Activated naive CD4-positive, alpha-beta T cell treated with anti-CD3 and anti-CD28 coated beads for 36 hours (primary cell): ENCODE measurements at places on chromosomes 3 and 15.

DNA sequence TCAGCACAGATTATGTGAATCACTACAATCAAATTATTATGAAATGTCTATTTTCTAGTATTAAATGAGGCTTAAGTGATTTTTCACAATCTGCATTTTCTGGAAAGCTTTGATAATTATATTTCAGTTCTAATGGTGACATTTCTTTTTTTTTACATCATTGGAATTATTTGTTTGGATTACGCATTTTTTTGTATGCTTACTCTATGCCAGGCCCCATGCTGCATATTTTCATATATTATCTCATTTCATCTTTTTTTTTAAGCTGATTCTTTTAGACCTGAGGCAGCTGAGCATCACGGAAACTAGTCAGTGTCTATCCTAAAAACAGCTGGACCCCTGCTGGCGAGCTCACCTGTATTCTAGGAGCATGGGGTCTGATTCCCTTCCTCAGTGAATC lies 31.1 kb downstream of the SLCO3A1 start:
- no peak for DNase-seq

- no peak for DNase-seq
These were observed 97.1 kb downstream of the CD47 start for GRCh38 chr3:107993771-107994170.

DNA sequence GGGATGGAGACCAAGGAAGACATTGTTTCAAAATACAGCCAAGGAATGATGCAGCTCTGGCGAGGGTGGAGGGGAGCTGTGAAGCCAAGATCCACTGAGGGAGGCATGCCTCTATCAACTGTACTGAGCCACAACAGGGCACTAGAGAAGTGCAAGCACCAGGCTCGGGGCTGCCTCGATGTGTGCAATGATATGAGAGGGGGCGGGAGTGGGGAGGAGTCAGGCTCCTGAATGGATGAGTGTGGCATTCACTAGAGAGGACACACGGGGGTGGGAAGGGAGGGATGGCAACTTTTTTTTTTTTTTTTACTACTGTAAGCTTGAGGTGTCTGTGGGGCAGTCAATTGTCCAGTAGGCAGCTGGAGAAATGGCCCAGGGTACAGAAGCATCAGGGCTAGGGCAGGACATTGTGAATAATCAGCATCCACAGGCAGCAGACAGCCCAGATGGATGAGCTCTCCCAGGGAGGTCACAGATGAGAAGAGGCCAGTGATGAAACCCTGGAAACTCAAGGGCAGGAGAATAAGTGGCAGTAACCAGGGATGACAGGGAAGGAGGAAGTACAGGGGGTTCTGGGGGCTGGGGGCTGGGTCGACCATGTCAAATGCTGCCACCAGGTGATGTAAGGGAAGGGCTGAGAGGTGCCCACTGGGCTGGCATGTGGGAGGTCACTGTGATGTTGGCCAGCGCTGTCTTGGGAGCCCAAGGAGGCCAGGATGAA lies 5.9 kb downstream of the STOML1 start:
- no peak for DNase-seq

- no peak for DNase-seq
These were observed 337.5 kb upstream of the LMCD1 start for GRCh38 chr3:8164145-8164544.

DNA sequence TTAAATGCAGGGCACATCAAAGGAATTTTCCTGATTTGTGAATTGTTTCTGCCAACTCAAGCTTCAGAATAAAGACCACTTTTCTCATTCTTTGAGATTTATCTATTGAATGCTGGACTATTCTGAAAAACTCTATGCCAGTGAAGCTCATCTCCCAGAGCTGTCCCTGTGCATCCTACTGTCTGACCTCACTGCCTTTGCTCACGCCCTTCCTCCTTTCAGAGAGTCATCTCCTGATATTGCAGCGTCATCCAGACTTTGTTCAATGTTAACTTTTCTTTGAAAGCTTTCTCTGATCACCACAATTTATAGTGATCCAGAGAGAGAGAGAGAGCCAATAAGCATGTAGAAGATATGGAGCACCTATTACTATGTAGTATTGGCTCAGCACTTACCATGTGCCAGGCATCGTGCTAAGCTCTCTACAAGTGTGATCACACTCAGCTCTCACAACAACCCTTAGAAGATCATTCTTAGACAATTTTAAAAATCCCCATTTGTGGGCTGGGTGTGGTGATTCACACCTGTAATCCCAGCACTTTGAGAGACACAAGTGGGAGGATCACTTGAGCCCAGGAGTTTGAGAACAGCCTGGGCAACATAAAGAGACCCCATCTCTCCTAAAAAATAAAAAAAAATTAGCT lies 30.2 kb upstream of the TLE3 start:
- DNase-seq, result peak; percentile 26

DNA sequence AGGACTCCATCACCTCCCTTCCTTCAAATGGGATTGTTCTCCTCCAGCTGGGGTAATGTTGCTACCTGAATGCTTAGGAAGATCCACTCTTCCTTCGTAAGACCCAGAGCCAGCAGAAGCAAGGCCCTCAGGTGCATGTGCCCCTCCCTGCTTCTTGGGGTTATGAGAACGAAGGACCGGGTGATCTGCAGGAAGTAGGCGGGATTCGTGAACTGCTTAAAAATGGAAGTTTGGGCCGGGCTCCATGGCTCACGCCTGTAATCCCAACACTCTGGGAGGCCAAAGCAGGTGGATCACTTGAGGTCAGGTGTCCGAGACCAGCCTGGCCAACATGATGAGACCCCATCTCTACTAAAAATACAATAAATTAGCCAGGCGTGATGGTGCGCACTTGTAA lies 8.0 kb downstream of the TLR9 start:
- no peak for DNase-seq

GRCh38 chr15:40042791-40043320 lies 3.9 kb upstream of the SRP14 start:
- no peak for DNase-seq
